ENCODE measurements at places on chromosomes 2 and 18. TPM values are rescaled to one million over a fixed set of nuclear protein-coding genes. Genes with fewer than 3 reads are reported as not detected.

DNA sequence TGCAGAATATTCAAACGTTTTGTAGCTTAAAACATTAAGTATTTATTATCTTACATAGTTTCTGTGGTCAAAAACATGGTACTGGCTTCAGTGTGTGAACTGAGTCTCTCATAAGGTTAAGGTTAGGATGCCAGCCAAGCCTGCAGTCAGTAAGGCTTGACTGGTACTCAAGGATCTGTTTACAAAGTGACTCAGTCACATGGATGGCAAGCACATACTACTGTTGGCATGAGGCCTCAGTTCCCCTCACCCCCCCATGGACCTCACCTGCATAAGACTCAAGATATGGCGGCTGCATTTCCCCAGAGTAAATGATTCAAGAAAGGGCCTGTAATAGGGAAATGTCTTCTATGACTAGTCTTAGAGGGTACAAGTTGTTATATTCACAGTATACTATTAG lies 1167.5 kb downstream of the DPP10 start:
- peak; percentile 14 for DNase-seq

DNA sequence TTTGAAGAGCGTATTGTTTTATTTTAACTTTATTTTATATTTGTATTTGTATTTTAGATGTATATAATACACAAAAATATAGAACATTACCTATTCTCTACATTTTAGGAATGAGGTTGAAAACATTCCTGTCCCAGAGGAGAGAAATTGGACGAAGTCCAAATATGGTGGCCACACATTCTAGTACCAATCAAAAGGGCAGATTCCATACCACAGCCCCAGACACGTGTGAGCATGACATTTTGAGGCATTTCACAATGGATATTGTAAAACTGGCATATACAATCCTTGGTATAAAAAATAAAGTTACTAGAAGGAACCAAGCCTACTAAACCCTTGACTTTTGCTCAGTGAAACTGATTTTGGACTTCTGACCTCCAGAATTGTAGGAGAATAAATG lies 50.6 kb downstream of the C2orf76 start:
- no peak for DNase-seq

DNA sequence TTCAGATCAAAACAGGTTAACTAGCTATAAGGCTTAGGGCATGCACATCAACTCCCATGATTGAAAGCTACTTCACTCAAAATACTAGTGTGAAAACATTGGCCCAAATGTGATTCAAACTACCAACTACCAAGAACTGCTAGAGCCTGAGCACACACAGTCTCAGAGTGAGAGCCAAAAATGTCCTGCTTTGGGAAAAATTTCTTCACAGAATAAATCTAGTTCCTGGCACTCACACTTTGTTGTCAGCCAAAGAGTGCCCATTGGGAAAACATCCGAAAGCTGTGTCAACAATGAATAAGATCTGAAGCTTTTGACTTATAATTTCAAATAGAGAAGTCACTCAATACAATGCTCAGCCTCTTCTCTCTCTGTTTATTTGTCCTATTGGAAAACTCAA lies 182.7 kb downstream of the LRATD1 start:
- no peak for DNase-seq

CRACDL gene
- total RNA-seq = not detected

RBBP8 gene
- 17.0 TPM for total RNA-seq

Measured in Caki2 (cell line).